ENCODE measurements at places on chromosomes 13 and 19.

GRCh38 chr19:35757231-35757748, 461 bp upstream of the HSPB6 start:
- peak; percentile 96 for DNase-seq

- peak; percentile 8 for DNase-seq
Observed at GRCh38 chr13:68304286-68304893, 1074.3 kb upstream of the PCDH9 start.

GRCh38 chr13:39816936-39817335, 161.5 kb downstream of the COG6 start:
- DNase-seq: no peak

DNA sequence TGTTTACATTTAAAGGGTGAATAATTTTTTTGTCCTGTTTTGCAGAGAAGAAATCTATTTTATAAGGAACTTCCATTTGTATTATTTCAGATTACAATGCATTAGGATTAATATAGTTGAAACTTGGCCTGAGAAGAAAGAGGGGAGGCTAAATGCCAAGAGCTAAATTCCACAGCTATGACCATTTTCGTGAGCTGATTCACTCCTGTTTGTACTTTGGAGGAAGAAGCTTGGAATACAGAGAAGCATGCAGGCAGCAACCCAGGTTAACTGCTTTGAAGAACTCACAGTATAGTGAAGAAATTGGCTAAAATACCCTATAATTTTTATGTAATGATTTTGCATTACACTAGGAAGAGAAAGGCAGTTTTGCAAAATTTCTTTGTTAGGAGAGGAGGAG, 309.4 kb upstream of the KLF12 start:
- DNase-seq: peak; percentile 86

DNA sequence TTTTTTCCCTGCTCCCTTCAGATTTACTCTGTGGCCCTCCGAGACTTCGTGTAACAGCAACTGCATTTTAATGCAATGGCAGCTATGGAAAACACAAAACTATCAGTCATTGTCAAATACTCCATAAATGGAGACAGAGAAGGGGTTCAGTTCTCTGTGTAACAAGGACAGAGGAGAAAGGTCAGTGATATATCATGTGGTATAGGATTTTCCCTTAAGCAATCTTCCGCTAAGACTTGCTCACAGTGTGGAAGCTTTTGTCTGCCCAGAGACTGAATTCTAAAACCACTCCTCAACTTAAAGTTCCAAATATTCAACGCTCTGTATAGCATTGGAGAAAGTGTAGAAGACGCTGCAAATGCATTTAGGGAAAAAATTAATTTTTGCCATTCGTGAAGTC, 111.3 kb upstream of the EDNRB start:
- DNase-seq: no peak

GRCh38 chr19:41376241-41376997, at the start of gene TMEM91:
TSS of gene TMEM91 (plus strand) at chr19:41376533. CDS start at chr19:41378310, 1,777 bp downstream.
- DNase-seq: peak; percentile 9

GRCh38 chr13:106555631-106556328, 12.2 kb downstream of the ARGLU1 start:
- DNase-seq: peak; percentile 48

- no peak for DNase-seq
Observed at GRCh38 chr13:113874177-113874576, 10.3 kb upstream of the GAS6 start.

DNA sequence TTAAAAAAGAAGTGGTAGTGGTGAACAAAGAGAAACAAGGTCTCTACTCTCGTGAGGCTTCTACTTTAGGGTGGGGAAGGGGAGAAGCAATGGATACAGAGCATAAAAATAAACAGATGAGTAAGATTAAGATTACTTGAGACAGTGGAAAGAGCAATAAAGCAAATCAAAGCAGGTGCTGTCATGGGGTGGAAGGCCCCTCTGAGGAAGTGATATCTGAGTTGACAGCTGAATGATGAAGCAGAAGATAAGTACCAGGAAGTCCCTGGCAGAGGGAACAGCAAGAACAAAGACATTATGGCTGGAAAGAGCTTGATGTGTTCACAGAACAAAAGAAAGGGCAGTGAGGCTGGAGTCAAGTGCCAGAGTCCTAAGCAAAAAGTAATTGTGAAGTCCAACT, 221.8 kb downstream of the ENOX1 start:
- DNase-seq: no peak

- no peak for DNase-seq
Observed at GRCh38 chr19:3098141-3098514, 4.0 kb downstream of the GNA11 start.

- DNase-seq: no peak
Observed at GRCh38 chr13:71460211-71460610, 406.8 kb downstream of the DACH1 start.

GRCh38 chr13:49240017-49240416, 7.7 kb upstream of the CDADC1 start:
- peak; percentile 17 for DNase-seq

- DNase-seq: no peak
Observed at GRCh38 chr13:42054798-42055499, 6.5 kb downstream of the DGKH start.

- DNase-seq: no peak
Observed at GRCh38 chr13:37806666-37807065, 62.9 kb downstream of the TRPC4 start.

DNA sequence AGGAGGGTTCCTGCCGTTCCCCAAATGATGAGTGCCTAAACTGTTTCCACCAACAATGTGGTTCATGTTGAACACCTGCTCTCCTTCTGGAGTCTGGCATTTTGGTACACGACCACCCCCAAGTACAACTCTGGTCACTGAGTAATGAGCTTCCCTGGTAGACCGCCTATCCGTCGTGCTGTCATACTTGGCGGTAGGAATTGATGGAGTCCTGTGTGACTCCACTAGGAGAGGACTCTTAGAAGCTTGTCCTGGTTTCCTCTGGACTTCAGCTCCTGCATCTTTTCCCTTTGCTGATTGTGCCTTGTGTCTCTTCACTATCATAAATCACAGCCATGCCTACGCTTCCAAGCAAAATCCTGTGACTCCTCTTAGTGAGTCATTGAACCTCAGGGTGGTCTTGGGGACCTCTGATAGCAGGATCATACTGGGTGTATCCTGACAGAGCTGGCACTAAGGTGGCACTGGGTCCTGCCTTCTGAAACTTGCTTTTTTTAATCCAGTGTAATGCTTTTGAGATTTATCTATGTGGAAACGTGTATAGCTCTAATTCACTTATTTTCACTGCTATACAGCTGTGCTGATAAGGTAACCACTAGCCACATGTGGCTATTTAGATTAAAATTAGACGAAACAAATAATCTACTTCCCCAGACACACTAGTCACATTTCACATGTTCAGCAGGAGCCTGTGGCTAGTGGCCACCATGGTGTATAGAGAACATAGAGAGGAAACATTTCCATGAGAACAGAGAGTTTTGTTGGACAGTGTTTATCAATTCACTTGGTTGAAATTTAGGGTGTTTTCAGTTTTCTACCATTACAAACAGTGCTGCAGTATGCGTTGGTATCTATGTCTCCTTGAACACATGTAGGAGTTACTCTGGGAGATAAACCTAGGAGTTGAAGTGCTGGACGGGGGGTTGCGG, 6.1 kb upstream of the ASF1B start:
- no peak for DNase-seq

GRCh38 chr19:6738787-6739389, 592 bp upstream of the TRIP10 start:
- DNase-seq: no peak

GRCh38 chr19:14433554-14434501, 722 bp downstream of the PKN1 start:
- no peak for DNase-seq

- DNase-seq: no peak
Observed at GRCh38 chr13:109576331-109576813, 210.0 kb downstream of the IRS2 start.

DNA sequence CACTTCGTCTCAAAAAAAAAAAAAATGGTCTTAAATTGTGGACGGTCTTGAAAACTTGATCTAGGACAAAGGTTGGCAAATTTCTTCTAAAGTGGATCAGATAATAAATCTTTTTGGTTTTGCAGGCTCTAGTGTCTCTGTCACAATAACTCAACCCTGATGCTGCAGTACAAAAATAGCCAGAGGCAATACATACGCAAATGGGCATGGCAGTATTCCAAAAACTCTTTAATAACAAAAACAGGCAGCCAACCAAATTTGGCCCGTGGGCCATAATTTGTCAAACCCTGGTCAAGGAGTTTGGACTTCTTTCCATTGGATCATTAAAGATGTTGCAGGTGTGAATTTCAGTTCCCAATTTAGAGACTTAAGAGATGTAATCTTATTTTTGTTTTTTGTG, 93.5 kb upstream of the MRI1 start:
- no peak for DNase-seq

DNA sequence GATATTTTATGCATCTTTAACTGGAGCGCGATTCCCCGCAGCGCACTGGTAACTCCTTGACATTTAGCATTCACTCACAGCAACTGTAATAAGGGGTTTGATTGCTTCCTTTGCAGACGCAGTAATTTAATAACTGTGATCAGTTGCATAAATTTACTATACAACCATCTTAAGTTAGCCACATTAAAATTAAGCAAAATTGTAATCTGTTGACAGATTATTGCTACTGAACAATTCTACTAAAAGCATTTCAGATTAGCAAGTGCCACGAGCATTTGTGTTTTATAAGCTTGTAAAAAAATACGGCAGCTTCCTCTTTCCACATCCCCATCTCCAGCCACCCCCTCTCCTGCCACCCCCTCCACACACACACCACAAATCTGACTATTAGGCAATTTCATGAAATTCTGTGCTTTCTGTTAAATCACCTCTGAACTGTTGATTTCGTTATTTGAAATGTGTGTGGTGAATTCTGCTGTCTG, 44.4 kb downstream of the TSHZ3 start:
- peak; percentile 24 for DNase-seq

DNA sequence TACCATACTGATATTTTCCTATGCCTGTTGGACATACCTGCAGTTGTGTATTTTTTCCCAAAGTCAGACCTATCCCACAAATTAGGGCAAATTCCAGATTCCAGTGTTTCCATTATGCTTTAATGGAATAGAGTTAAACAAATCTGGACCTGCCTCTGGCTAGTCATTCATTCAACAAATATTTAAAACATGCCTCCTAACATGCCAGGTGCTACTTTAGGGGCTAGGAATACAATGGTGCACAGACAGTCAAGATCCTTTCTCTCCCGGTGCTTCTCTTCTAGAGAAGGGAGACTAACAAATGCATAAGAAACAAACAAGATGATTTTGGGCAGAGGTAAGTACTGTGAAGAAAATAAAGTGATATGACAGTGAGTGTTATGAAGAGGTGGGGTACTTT, 7.5 kb upstream of the WDFY2 start:
- DNase-seq: no peak

DNA sequence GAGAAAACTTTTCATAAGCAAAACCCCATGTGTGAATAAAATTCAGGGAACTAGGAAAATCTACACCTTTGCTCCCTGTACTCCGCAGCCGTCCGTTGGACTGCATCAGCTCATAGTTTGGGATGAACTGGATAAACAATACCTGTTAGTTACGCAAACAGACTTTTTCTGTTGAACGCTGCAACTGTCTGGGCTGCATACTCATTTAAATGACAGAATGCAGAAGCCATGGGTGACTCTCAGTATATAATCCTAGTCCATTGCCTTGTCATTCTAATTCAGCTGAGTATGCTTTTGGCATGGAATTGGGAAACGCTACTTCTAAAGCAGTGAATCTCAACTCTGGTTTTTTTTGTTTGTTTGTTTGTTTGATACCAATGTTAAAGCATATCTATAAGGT, 151.6 kb downstream of the SLITRK1 start:
- DNase-seq: no peak

- DNase-seq: no peak
Observed at GRCh38 chr19:5086725-5087439, 118.0 kb downstream of the KDM4B start.

DNA sequence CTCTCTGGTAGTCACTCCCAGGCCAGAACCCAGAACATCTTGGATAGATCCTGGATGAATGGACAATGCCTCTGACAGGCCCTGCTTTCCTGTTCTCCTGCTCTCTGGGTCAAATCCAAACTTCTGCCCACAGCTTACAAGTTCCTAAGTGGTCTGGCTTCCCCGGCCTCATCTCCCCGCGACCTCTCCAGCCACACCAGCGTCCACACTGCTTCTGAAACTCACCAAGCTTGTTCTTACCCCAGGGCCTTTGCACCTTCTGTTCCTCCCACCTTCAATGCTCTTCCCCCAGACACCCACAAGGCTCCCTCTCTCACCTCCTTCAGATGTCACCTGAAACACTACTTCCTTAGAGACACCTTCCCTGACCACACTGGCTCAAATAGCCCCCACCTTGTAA, 3.5 kb downstream of the OLFM2 start:
- DNase-seq: no peak

DNA sequence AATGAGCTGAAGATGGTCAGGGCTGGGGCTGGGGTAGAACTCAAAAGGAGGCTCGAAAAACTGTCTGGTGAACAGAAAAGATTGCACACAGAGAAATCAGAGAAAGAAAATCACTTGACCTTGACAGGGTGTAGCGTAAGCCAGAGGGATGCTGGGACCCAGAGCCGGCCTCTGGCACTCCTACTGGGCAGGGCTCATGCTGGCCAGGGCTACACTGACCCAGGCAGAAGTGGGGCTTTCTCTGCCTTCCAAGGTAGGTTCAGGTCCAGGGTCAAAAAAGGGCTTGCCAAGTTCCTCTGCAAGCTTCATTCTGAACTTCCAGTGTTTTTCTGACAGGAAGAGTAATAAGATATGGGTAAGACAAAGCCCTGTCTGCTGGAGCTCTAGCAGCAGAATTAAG, 56.2 kb downstream of the LATS2 start:
- no peak for DNase-seq

GRCh38 chr13:67033170-67033569, 197.0 kb downstream of the PCDH9 start:
- no peak for DNase-seq
